ENCODE measurements at places on chromosomes 3 and 15.
A peak's percentile ranks its signal among the peaks of the same experiment; 100 is the strongest.

- DNase-seq, result peak; percentile 51
Measured at GRCh38 chr3:189040656-189041335, 131.0 kb upstream of the TPRG1 start.

DNA sequence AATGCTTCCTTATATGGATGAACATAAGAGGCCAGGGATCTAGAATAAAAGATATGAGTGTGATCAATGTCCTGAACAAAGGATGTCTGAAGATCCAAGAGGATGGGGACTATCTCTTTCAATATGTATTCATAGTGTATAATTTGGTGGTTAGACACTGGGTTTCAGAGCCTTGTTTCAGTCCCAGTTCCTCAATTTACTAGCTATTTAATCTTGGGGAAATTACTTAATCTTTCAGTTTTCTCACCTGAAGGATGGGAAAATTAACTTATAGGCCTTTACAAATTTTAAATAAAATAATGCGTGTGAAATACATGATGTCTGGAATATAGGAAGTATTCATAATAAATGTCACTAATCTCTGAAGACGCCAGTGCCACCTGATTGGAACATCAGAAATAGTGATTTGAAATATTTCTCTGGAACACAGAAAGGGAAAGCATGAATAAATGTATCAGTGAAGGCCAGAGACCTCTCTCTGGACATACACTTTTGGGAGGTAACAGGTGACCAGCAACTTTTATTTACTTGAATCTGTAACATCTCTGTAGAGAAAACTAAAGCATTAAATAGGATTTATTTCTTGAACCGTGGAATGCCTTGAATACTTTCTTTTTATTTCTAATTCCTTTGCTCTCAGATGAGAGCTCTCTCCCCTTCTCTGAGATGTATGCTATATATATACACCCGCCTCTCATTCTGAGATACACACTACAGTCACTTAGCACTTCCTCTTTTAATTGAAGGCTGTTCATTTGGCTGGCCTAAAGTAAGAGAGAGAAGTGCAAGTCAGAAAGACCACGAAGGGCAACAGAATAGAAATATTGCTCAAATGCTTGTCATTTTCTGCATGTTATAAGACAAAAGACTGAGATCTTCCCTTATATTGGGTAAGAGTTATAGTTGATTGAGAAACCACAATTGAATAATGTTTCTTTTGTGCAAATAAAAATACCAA, 407.1 kb downstream of the LSAMP start:
- peak; percentile 27 for DNase-seq

GRCh38 chr3:149273096-149273751, 51.6 kb upstream of the CP start:
- DNase-seq, result peak; percentile 85

- no peak for DNase-seq
Measured at GRCh38 chr3:13111873-13112520, 38.8 kb upstream of the IQSEC1 start.

GRCh38 chr3:125072749-125073389, 17.1 kb upstream of the HEG1 start:
- DNase-seq, result no peak

DNA sequence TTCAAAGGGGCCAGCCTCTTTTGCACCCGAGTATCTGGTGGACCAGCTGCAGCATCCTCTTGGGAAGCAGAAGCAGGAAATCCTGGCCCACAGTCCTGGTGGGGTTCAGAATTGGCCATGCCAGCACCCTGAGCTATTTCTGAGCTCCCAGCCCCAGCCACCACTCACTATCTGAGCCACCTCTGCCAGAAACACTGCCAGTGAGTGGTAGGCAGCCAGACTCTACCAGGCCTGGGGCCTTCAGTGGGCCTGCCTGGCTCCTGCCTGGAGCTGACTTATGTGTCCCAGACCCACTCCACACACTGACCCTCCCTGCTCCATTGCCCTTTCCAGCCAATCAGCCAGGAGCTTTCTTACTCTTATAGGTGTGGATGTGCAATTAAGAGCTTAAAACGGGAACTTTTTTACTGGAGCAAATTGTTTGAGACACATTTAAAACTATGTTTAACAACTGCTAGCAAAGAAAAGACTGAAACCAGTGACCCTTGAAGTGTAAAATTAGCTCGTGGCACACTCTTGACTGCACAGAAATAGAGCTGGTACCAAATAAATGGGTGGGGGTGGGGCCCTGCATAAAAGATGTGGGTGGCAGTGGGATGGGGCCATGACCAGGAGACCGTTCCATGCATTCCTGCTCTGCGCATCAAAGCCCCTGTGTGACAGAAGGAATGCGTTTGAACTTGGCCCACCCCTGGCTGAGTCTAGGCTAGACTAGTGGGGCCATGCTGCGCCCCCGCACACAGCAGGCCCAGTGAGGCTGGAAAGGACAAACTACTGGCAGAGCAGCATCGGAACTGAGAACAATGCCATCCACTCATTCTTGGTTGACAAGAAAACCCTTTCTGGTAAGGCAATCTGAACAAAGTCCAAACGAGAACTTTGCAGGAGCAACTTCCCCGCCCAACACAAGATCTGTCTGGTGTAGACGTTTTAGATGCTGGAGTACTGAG, 48.0 kb downstream of the CTNNB1 start:
- DNase-seq, result no peak

- DNase-seq, result no peak
Measured at GRCh38 chr3:54065140-54065539, 57.2 kb upstream of the CACNA2D3 start.

- DNase-seq, result peak; percentile 72
Measured at GRCh38 chr15:76903251-76903681, 1.9 kb downstream of the SCAPER start.

DNA sequence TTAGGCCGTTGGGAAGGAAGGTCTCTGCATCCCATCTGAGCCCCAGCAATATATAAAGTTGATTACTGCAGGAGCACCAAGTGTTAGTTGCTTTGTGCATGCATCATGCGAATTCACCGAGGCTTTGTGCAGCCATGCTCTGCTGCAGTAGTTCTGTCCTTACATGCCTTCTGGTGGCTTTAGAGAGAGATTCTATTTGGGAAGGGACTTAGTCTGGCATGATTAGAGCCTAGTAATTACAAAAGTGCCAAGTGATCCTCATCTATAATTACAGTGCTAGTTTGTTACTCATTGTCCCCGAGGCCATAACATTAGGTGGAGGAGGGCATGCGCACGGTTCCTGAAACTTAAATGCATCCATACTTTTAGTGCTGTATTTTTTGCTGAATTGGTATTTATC, 353.6 kb downstream of the CNTN4 start:
- DNase-seq, result no peak

GRCh38 chr3:190591080-190591479, 77.2 kb downstream of the IL1RAP start:
- DNase-seq, result no peak

GRCh38 chr3:35383216-35383615, 256.1 kb upstream of the ARPP21 start:
- DNase-seq, result no peak

GRCh38 chr3:100352296-100353231, 18.0 kb downstream of the NIT2 start:
- no peak for DNase-seq

DNA sequence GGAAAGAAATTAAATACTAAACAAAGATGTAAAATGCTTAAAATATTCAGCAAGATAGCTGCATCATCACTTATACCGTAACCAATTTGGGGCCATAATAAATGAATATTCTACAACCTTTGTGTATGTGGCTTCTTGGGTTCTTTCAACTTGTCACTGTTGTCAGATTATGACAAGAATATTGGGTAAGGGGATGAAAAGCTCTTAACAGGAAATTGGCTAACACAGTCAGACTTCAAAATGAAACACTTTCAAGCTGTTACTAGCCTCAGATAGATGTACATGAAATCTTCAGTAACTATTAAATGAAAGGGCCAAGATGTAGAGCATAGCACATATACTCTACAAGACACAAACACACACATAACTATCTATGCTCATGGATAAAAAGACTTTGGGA, 38.7 kb upstream of the ZNF385D start:
- DNase-seq, result no peak

Data from suppressor macrophage treated with lipopolysaccharide for 1 hour (primary cell).